ENCODE measurements at places on chromosomes 6 and 20.
A peak's percentile ranks its signal among the peaks of the same experiment; 100 is the strongest.

GRCh38 chr20:40646361-40646760 is 42.7 kb downstream of the MAFB start:
- no peak for DNase-seq

GRCh38 chr6:125913864-125914351 is 42.7 kb upstream of the HINT3 start:
- peak; percentile 29 for DNase-seq

GRCh38 chr6:87154993-87155841 is at the start of gene ZNF292:
ZNF292 (plus strand) TSS chr6:87155565; CDS start chr6:87155592, 27 bp downstream.
- DNase-seq, result peak; percentile 71

GRCh38 chr6:22467645-22468044 is 101.7 kb upstream of the HDGFL1 start:
- no peak for DNase-seq

GRCh38 chr6:44489910-44490604 is 102.6 kb downstream of the CDC5L start:
- peak; percentile 91 for DNase-seq

- DNase-seq, result peak; percentile 63
Measured at GRCh38 chr20:59063358-59064213, 21.0 kb upstream of the PRELID3B start.

- no peak for DNase-seq
Measured at GRCh38 chr20:52540509-52540908, 348.9 kb upstream of the ZFP64 start.

DNA sequence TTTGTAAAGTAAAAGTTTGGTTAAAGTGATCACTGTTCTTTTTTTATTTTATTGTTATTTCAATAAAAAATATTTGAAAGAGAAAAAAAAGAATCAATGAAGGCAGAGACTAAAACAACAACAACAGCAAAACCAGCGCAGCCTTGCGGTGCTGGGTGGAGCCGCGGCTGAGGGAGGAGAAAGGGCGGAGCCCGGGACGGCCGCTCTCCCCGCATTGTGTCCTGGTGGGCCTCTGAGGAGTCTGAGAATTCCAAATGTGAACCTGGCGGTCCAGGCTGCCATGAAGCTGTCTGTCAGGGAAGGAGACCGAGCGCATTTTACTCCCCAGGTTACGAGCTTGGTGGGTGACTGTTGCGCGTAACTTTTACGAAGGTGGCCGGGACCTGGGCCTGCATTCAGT is 43.2 kb downstream of the TMEM242 start:
- no peak for DNase-seq

- DNase-seq, result no peak
Measured at GRCh38 chr6:32685603-32686002, 19.1 kb upstream of the HLA-DQB1 start.
